K562 (cell line): ENCODE measurements at places on chromosomes 7 and 10.
A peak's percentile ranks its signal among the peaks of the same experiment; 100 is the strongest.

DNA sequence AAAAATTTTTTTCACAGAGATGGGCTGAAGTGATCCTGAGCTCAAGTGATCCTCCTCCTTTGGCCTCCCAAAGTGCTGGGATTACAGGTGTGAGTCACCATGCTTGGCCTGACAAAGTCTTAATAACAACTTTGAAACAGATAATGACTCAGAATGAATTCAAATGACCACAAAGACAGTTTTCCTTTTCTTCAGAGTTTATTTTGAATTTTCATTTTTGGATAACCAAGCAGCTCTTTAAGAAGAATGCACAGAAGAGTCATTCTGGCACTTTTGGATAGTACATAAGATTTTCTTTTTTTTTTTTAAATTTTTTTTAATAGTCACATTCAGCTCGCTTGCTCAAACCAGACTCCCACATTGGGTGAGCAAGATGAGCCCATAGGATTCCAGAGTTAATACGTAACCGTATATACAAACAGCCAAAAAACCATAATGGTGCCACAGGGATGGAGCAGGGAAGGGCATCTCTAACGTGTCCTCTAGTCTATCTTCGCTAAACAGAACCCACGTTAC, 43.0 kb upstream of the NMT2 start:
- no peak for DNase-seq

DNA sequence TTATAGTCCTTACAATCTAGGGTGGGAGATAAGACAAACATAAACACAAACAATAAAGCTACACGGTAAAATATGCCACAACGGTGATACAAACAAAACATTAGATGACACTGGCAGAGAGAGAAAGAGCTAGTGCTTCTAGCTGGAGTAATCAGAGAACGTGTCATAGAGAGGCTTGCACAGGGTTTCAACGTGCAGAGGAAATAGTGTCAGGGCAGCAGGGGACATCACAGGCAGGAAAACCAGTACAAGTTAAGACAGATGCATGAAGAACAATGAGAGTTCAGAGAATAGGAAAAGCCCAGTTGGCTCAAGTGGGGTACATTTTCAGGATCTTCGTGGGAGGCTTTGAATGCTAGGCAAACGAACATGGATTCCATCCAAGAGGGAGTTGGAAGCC, 91.4 kb downstream of the ZNF438 start:
- DNase-seq = no peak

DNA sequence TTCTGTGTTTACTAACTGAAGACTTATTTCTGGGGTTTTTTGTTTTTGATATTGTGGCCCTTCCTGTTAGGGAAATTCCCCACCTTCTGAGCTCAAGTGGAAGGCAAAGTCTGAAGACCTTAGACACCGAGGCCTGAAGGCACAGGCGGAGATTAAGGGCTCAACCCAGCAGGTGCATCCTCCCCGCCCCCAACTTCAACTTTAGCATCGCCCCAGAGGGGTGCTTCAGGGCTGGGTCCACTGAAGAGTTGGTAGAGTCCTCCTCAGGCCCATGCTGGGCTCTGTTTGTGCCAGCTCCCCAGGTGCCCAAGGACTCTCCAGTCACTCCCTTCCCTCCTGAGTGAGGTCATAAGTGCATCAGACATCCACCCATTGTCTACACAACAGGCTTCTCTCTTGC, 9.4 kb upstream of the PPIA start:
- no peak for DNase-seq

DNA sequence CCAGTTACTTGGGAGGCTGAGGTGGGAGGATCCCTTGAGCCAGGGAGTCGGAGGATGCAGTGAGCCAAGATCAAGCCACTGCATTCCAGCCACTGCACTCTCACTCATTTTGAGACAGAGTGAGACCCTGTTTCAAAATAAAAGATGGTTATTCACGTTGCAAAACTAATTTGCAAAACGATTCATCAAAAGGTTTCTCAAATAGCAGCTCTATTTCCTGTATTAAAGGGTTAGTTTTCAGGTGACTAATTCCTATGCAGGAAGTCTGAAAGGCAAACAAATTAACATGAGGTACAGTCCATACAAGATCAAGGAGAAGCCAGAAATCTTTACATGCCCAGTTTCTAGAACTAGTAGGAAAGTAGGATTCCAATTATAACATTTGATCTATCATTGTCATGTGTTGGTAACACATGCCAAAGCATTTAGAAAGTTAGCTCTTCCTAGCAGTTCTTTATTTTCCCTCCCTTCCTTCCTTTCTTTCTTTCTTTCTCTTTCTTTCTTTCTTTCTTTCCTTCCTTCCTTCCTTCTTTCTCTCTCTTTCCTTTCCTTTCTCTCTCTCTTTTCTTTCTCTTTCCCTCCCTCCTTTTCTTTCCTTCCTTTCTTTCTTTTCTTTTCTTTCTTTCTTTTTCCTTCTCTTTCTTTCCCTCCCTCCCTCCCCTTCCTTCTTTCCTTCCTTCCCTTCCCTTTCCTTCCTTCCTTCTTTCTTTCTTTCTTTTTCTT, 49.3 kb downstream of the DENND2A start:
- DNase-seq = no peak

- DNase-seq = no peak
Measured at GRCh38 chr10:100315615-100316014, 14.4 kb downstream of the PKD2L1 start.

GRCh38 chr10:60853107-60853506, 74.8 kb downstream of the CDK1 start:
- no peak for DNase-seq

DNA sequence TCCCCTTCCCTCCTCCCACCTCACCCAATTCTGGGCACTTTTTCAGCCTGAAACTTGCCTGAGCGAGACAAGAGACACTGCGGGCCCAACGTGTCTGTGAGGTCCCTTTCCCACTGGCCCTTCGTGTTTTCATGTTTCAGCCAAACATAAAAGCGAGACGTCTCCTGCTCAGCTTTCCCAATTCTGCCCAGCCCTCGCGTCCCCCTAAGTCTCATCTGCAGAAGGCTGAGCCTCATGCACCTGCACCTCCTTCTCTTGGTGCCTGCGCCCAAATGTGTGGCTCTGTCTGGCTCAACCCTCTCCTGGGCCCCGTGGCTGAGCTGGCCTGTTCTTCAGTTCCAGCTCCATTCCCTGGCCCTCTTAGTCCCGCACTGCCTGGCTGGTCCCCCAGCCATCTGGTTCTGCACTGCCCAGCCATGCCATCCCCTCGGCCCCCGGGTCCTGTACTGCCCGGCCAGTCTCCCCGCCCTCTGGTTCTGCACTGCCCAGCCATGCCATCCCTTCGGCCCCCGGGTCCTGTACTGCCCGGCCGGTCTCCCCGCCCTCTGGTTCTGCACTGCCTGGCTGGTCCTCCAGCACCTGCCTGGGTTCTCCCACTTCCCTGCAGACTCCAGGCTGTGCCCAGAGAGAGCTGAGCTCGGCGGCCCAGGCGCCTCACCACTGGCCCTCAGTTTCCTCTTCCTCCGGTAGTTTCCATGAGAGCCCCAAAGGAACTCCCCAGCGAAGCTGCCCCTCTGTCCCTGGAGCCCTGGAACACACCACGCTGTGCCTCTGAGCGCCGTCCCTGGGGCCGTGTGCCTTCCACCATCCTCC, 224.1 kb downstream of the DNAJB6 start:
- no peak for DNase-seq

- DNase-seq = no peak
Measured at GRCh38 chr10:24873281-24873683, 79.1 kb downstream of the PRTFDC1 start.

GRCh38 chr7:107884066-107884818, 6.7 kb upstream of the DLD start:
- DNase-seq = no peak

DNA sequence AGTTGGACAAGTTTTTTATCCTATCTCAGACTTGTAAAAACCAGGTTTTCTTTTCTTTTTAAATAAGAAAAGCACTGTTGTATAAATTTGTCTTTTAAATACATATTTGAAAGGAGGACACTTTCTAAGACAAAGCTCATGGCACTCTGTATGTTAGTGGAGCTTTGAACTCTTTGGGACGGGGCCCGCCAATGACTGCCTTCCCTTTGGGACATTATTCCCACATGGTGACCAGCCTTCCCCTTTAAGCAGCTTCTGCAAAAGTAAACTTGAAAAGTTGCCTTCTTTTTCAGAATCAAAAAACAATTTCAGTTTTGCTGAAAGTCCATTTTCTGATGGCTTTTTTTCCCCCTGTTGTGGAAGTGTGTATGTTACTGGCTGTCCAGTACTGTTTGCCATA, 1.8 kb downstream of the CUX1 start:
- no peak for DNase-seq

DNA sequence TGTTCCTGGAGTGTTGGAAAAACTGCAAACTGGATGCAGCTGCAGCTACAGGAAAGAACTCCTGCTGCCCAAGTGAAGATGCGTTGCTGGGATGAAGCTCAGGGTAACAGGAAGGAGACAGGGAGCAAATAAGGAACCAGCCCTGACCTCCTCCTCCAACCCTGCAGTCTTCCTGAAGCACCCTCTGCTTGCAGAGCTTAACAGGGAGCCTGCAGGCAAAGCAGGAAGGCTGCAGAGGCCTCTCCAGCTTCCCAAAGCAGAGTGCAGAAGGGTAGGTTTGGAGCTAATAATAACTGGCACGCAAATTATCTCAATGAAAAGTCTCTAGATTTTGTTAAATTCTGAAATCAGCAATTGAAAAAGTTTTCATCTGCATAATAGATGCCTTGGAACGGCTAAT, 92.5 kb downstream of the SORCS1 start:
- no peak for DNase-seq

GRCh38 chr10:100340948-100341847, 5.8 kb upstream of the SCD start:
- DNase-seq = no peak

- DNase-seq = peak; percentile 65
Measured at GRCh38 chr7:8365499-8366110, 67.8 kb upstream of the NXPH1 start.

GRCh38 chr10:61000769-61001730, 57.1 kb upstream of the RHOBTB1 start:
- peak; percentile 64 for DNase-seq

DNA sequence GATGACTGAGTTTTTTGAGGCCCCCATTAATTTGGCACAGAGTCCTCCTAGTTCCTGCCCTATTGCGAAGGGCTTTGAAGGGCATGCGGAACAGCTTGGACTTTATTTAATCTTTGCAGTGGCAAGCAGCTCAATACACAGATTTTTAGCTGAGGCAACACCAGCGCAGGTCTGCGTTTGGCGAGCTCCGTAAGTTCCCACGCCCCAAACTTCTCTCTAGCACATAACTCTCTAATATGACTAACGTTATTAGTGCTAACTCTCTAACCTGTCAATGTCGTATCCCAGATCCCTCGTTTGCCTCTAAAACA, 366 bp upstream of the TAF3 start:
- no peak for DNase-seq

- DNase-seq = no peak
Measured at GRCh38 chr7:140375892-140376730, 22.2 kb downstream of the SLC37A3 start.

DNA sequence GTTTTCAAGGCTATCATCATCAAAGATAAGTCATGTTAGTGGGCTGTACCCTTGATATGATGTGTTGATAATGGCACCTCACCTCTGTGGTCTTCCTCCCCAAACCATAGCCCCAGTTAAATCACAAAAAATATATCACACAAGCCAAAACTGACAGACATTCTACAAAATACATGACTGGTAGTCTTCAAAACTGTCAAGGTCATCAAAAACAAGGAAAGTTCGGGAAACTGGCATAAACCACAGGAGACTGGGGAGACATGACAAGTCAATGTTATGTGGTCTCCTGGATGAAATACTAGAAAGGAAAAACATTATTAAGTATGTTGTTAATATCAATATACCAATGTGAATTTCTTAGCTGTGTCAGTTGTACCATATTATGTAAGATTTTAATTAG, 279.5 kb upstream of the FZD1 start:
- DNase-seq = no peak

GRCh38 chr7:458511-459245, 61.0 kb downstream of the PDGFA start:
- DNase-seq = no peak

DNA sequence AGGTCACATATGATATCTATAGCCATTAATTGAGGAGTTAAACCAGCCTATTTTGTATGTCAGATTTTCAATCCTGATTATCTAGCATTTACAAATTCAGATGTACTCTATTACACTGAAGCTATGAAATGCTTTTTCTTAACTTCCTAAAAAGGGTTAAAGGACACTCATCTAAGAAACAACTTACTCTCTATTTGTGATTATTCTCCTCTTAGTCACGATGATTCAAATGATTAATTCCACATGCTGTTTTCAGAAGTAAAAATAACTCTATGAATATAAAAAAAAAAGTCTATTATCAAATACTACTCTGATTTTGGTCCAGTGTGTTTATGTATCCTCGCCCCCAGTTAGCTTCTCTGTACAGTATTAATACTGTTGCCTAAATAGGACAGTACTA, 1199.9 kb downstream of the GATA3 start:
- no peak for DNase-seq

DNA sequence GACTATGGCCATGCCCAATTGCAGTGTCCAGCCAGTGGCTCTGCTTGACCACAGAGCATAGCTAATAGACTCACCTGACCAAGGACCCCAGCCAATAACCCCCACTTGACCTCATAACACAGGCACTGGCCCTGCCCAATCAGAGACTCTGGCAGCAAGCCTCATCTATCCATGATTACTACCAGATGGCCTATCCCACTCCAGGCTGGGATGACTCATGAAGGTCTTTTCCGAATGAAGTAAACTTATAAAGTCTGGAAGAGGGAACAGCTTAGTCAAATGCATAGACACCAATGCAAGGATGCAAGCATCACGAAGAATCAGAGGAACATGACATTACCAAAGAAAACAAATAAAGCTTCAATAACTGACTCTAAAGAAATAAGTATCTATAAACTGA, 141.4 kb downstream of the TMEM168 start:
- no peak for DNase-seq

DNA sequence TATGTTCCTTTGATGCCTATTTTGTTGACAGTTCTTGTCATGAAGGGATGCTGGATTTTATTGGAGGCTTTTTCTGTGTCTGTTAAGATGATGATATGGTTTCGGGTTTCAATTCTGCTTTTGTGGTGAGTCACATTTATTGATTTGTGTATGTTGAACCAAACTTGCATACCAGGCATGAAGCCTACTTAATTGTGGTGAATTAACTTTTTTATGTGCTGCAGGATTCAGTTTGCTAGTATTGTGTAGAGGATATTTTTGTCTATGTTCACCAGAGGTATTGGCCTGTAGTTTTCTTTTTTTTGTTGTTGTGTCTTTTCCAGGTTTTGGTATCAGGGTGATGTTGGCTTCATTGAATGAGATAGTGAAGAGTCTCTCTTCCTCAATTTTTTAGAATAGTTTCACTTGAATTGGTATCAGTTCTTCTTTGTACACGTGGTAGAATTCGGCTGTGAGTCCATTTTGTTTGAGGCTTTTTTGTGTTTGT, 345.9 kb downstream of the KIF20B start:
- no peak for DNase-seq

- DNase-seq = no peak
Measured at GRCh38 chr7:104486931-104487330, 158.5 kb downstream of the LHFPL3 start.
